HT1080 (cell line): ENCODE measurements at places on chromosomes 13 and 19. TPM values are rescaled to one million over a fixed set of nuclear protein-coding genes. Genes with fewer than 3 reads are reported as not detected.

- DNase-seq, result no peak
Measured at GRCh38 chr13:108166078-108166477, 49.3 kb downstream of the LIG4 start.

DNA sequence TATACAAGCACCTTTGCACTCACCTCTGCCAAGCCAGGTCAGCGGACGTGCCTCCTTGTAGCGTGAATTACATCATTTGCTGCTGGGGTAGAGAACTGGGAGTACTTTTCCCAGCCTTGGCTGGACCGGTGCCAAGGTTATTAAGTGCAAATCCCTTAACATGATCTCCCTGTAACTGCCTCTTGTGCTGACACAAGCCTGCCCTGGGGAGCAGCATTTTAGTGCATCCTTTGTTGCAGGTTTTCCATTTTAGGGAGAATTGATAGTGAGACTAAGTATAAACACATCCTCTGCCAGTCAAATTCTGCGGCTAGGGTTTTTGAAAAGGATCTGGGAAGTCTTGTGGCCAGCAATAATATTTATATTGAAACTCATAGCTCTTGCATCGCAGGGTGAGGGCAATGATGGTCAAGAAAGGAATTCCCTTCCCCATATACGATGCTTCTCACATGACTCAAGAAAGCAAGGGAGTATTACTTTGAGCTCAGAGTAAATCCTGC, 32.7 kb upstream of the DCLK1 start:
- DNase-seq, result peak; percentile 50

GRCh38 chr13:34701919-34702318, 240.2 kb upstream of the NBEA start:
- no peak for DNase-seq

DNA sequence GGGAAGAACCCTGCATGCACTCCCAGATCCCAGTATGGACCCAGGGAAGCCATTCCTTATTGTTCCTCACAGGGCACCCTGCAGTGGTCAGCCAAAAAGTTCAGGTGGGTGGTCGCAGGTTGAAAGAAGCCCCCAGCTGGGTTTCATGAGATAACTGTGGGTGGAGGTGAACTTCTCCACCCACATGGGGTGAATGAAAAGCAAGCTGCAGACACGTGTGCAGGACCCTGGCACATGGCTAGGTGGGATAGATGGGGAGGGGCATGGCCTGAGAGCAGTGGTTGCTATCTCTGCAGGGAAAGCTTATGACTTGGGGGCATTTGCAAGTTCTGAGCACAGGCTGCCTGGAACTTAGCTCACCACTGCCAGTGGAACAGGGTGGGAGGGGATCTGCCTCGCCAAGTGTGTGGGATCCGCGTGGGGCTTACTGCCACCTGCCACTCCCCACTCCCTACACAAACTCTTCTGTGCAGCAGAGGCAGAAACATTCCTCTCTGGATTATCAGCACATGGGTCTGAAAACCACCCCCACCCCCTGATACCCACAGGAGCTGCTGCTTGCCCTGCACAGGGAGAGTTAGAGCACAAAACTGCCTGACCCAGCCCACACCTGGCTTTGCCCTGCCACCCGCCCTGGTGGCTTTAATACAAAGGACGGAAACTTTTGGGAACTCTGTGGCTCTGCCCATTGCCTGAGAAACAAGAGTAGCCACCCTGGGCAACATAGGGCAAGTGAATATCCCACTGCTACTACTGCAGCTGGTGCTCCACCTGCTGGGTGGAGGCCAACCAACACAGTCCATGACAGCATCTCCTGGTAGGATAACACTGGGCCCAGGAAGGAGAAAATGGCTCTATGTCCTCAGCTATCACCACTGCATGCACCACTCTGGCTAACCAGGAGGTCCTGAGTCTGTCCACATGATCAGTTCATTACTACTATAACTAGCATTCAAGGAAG, 24.4 kb downstream of the PLA2G4C start:
- no peak for DNase-seq

DNA sequence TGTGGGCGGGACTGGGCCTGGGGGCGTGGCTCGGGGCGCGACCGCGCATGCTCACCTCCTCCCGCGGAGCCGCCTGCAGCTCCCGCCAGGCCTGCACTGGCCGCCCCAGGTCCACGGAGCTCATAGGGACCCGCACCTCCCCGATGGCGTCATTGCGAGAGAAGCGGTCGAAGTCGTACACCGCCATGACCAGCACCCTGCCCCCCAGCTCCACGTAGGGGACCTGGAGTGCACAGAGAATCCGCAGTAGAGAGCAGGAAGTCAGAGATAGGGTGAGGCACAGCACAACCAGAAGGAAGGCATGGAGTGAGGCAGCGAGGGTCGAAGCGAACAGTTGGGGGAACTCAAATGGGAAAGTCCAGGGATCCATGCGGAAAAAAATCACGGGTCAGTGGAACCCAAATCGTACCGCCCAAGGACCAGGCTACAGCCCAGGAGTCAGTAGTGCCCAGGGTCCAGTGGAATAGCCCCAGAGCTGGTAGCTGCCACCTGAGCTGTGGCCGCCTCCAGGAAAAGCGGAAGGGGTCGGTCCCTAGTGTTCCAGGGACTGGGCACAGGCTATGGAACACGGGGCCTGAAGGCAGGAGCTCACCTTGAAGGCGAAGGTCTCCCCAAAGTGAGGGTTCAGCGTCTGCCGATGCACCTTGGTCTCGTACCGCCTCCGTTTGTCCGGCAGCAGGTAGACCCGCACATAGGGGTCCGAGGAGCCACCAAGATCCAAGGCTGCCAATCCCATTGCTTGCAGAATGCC, 4.8 kb downstream of the SYT5 start:
- DNase-seq, result no peak

DNA sequence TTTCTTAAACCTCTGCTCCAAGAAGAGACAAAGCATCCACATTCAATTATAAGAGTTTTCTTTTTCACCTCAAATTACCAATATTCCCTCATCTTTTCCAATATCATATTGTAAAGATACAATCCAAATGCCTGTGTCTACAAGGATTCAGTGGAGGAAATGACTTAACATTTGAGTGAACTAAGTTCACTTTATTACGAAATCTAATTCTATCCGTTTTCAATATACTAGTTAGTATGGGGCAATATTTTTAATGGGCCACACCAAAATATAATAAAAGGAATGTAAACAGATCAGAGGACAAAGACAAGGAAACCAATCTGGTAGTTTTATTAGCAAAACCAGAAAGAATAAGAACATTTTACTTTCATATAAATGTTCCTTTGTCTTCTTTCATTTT, 136.0 kb downstream of the DCLK1 start:
- DNase-seq, result no peak

- no peak for DNase-seq
Measured at GRCh38 chr13:77079902-77080413, 53.0 kb upstream of the FBXL3 start.

DNA sequence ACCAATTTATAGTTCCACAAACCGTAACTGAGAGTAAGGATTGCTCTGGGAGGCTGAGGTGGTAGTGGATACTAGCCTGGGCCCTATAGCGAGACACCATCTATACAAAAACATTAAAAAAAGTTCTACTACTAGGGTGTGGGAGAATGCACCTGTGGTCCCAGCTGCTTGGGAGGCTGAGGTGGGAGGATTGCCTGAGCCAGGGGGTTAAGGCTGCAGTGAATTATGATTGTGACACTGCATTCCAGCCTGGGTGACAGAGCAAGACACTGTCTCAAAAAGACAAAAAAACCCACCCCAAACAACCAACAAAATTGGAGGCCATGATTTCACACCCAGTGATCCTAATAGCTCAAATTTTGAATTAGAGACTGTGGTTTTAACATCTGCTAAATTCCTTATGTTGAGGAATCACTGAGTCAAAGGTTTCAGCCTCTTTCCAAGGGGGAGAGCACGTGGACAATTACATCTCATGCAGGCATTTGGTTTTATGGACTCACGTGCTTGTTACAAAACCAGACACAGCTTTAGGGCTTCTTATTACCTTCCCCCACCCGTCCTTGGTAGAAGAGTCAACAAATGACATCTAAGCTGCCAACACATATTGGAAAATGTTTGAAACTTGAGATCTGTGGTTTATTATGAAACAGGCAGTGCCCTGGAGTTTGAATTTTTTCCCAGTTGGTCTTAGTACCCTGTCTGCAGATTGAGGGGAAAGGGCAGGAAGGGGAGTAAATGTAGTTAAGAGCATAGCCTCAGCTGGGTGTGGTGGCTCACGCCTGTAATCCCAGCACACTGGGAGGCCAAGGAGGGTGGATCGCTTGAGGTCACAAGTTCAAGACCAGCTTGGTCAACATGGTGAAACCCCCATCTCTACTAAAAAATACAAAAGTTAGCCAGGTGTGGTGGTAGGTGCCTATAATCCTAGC, 18.5 kb downstream of the CYP2A6 start:
- DNase-seq, result peak; percentile 96

DNA sequence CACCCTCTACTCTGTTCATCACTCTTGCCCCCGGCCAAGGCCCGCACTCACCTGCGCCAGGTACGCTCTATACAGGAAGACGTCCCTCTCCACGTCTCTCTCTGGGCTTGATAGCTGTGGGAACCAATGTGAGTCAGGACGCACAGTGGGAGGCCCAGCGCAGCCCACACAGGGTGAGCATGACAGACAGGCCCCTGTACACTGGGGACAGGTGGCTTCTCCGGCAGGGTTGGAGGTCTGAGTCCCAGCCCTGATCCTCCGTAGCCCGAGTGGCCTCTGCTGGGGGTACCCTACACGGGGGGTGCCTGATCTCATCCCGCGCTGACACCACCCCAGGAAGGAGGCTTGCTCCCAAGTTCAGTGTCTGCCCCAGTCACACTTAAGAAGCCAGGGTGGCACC, 6.3 kb downstream of the COPE start:
- no peak for DNase-seq

- DNase-seq, result no peak
Measured at GRCh38 chr19:6068711-6069110, 41.6 kb downstream of the RFX2 start.

- DNase-seq, result peak; percentile 44
Measured at GRCh38 chr19:10655457-10656312, 1.5 kb downstream of the ILF3 start.

DNA sequence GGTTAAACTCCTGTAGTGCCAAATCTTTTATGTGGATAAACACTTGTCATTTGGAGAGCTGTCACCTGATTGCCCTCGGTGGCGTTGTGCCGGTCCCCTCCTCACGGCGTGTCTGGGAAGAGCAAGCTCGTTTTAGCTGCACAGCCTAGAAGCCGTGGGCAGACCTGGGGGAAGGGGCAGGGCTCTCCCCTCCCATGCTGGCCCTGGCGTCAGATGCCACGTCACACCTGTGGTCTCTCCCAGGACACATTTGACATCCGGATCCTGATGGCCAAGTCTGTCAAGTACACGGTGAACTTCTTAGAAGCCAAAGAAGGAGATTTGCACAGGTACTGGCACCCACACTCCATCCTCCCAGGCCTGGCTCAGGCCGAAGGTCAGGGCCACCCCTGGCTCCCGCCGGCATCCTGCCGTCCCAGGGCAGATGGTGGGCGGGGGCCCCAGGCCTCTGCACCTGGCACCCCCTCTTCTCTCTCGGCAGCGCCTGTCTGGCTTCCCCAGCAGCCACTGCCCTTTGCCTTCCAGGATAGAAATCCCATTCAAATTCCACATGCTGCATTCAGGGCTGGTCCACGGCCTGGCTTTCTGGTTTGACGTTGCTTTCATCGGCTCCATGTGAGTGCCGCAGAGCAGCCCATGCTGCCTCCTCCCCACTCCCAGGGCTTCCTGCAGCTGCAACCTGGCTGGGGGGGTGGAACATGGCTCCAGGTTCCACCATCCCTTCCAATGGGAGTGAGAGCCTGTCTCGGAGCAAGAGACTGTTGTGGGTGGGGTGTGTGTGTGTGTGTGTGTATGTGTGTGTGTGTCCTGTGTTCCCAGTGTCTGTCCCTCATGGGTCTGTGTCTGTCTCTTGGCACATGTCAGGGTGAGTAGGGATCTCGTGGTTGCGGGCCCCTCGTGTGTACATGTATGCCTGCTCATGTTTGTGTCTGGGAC, 8.8 kb downstream of the YIPF2 start:
- DNase-seq, result no peak

DNA sequence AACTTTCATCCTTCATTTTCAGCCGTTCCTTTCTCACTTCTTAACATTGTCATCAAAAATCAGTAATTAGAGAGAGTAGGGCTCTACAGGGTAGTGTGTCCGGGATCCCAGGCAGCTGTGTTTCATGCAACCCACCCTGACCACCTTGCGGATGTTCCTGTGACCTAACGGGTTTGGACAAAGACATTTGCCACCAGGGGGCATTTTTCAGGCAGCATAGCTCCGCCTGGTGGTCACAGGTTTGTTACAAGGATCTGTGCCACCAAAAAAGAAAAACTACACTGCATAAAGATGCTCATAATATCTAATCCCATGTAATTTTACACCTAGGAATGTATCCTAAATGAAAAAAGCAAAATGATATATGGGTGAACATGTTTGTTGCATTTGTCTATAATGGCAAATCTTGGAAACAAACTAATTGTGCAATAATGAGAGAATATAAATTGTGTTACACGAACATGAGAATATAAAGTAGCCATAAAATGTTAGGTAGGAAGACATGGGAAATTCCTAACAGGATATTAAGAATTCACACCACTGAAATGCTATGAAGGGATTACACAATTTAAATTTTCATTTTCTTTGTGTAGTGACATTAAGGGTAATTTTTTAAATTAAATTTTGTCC, 123.0 kb downstream of the SLC7A1 start:
- peak; percentile 57 for DNase-seq

DNA sequence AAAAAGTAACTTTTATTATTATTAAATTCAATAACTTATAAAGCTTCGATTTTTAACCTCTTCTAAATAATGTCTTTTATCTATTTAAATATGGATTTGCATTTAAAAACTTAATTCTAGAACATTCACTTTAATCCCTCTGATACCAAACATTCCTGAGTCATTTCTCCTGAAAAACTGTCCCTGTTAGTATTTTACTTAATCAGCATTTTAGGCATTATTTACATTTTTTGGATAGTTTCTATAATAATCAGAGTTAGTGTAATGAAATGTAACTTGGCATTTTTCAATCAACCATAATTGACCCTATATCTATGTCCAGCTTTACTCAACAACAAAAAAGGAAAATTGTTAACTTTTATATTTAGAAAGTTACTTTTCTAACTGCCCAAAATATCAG, 428.1 kb downstream of the PCDH17 start:
- no peak for DNase-seq

DNA sequence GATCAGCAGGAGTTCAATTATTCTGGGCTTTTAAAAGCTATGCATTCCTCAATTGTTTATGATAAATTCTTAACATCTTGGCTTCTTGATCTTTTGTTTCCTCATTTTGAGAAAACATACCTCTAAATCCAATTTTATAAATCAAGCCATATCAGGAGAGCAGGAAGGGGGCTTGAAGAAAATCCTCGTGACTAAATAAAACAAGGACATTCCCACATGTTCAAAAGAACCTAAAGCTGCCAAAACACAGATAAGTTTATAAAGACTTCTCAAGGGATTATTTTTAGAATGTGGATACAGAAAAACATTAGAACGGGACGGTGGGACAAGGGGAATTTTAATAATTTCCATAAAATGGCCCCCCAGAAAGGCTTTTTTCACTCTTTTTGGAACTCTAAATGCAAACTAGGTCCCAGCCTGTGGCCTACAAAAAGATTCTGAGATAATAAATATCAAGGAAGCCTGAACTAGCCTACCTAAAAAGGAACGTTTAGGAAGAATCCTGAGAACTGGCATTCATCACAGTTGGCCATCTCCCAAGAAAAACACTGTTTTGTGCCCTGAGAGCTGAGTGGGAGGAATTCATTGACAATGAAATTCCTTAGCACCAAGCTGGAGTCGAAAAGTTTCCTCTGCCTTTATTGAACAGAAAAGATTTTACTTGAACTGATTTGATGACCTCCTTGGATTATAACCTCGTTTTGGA, 30.1 kb downstream of the ZAR1L start:
- DNase-seq, result peak; percentile 73

ZNF497 gene
- total RNA-seq, result 0.67 and 2.1 TPM in 2 replicates

IZUMO2 gene
- not detected in 2 replicates for total RNA-seq

C19orf81 gene
- 1.1 and 3.2 TPM in 2 replicates for total RNA-seq

FFAR3 gene
- total RNA-seq, result 0.11 TPM in 1 of 2 replicates, not detected in the other
